ENCODE measurements at places on chromosomes 4 and X.

- DNase-seq, result no peak
Observed at GRCh38 chr4:155974476-155974749, 20.7 kb upstream of the CTSO start.

- no peak for DNase-seq
Observed at GRCh38 chr4:158836002-158836369, 67.2 kb downstream of the FNIP2 start.

GRCh38 chrX:357035-357692 lies 29.5 kb downstream of the PPP2R3B start:
- DNase-seq, result no peak

DNA sequence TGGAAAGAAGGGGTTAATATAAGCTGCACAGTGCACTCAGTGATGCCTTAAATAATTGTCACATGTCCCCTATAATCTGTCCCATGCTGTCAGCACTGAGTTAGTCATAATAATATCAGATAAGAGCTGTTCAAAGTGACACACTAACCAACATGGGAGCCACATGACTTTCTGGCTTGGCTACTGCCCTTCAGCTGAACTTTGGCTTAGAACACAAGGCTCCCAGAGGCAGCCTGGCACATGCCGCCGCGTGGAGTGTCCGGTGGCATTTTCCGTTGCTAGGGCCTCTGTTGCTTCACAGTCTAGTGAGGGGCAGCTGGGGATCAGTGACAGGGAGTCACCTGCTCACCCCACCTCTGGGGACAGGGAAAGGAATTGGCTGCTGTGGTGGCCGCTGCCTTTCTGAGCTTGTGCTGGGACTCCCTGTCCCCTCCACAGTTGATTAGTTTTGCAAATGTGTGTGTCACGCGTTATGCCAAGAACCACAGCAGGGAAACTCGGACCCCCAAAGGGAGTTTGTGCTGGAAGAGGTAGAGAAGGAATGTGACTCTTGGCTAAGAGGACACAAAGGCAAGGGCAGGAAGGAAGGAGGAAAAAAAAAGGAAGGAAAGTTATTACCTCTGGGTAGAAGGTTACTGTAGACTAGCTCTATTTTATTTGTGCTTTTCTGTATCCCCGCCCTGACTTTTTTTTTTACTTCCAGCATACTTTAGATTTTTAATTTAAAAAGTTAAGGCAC lies 41.1 kb upstream of the PPARGC1A start:
- peak; percentile 20 for DNase-seq

DNA sequence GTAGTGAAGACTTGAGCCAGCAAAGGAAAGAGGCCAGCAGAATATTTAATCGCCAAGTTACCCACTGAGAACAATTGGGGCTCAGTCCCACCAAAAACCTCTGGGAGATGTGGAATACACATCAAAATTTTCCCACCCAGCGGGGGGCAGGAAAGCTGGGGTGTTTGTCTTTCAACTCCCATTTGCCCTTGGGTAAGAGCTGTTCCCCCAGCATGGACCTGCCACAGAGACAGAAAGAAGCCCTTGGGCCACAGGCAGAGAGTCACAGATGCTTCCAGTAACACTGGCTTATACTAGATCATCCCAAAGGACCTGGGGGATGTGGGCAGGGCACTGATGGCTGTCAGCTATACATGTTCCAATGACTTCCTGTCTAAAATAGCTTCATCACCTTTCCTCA lies 18.9 kb upstream of the FBXW7 start:
- DNase-seq, result no peak

GRCh38 chrX:43968359-43968781 lies 4.8 kb downstream of the NDP start:
- no peak for DNase-seq

GRCh38 chrX:120732461-120732860 lies 102.6 kb upstream of the C1GALT1C1 start:
- DNase-seq, result no peak

- no peak for DNase-seq
Observed at GRCh38 chr4:43903456-43903855, 545.2 kb downstream of the KCTD8 start.

DNA sequence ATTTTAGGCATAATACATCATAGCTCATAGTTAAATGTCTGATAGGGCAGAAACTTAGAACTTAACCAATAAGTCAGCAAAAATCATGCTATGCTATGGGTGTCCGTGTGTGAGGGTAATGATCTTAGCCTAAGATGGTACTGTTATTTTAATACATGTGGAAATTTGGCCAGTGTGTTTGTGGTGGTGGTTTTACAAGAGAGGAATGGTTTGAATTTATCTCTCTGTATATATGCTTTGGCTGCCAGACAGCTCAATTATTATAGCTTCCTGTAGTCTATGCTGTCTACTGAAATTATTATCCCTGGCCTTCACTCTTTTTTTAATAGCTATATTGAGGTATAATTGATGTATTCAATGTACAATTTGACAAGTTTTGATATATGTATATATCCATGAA lies 21.3 kb downstream of the ZNF330 start:
- no peak for DNase-seq

GRCh38 chrX:85037114-85037513 lies 33.4 kb downstream of the APOOL start:
- no peak for DNase-seq

- no peak for DNase-seq
Observed at GRCh38 chr4:113564493-113564892, 197.0 kb downstream of the CAMK2D start.

GRCh38 chrX:152573866-152574265 lies 63.8 kb upstream of the GABRQ start:
- no peak for DNase-seq

DNA sequence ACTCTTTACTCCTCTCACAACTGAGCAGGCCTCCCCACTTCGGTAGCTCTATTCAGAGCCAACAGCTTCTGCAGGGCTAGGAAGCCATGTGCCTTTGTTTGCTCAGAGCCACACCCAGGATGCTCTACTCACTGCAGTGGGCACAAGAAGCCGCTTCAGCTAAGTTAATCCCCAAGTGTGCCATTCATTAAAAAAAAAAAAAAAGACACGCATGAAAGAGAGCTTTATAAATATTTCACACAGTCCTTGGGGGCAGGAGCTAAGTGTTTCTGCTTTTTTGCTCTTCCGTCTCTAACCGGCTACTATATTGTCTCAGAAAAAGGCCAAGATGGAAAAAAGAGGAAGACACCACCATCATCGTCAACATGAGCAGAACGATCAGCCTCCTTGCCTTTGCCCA lies 8.1 kb downstream of the CRMP1 start:
- no peak for DNase-seq

DNA sequence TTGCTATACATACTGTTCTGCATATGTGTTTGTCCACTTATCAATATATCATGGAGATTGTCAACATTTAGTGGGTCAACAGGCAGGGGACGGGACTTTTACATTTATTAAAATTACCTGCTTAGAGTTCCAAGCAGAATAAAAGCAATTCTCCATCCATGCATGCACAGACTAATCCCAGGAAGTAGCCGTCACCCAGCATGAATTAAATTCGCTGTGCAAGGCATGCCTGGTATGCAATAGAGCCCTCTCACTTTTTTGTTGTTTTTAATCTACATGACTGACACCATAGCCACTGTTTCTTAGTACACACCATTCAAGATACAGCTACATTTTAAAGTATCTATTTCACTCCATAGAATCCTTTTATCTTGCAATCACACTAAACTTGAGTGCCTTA lies 108.9 kb downstream of the USP46 start:
- DNase-seq, result no peak

- DNase-seq, result no peak
Observed at GRCh38 chrX:21004835-21005234, 369.4 kb upstream of the CNKSR2 start.

DNA sequence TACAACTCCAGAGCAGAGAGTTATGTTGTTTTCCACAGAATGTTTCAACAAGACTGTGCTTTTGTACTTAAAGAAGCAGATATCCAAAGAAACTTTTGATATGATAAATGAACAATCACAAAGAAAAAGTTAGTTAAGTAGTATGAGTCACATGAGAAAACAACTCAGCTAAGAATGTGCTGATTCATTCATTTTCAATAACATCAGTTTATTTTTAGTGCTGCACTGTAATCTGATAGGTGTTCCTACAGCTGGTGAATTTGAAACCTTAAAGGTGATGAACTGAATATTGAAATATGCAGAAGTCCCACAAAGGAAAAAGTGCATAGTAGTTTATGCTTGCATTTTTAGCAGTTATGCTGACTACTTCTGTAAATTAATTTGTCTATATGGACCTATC lies 180.3 kb upstream of the TENM3 start:
- no peak for DNase-seq

DNA sequence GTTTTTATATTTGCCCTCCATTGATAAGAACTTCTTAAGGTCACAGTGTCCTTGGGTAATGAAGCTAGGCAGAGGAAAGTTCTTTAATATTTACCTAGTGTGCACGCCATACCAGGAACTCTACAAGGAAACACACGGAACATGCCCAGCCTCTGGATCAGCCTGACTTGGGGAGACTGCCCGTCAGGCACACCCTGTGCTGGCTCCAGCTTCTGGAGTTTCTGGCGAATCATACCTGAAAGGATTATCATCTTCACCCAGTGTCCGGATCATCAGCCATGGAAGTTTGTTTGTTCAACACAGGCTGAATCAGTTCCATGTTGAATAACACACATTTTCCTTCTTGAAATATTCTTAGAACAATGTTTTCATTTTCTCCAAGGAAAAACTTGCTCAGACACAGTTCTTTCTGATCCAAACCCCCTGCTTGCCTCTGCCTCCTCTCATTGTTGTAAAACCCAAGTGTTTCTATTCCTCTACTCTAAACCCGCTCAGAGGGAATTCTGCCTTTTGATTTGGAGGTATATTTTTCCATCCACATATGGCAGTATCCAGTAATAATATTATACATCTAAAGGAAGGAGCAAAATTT lies 176.7 kb downstream of the SHROOM3 start:
- DNase-seq, result no peak

DNA sequence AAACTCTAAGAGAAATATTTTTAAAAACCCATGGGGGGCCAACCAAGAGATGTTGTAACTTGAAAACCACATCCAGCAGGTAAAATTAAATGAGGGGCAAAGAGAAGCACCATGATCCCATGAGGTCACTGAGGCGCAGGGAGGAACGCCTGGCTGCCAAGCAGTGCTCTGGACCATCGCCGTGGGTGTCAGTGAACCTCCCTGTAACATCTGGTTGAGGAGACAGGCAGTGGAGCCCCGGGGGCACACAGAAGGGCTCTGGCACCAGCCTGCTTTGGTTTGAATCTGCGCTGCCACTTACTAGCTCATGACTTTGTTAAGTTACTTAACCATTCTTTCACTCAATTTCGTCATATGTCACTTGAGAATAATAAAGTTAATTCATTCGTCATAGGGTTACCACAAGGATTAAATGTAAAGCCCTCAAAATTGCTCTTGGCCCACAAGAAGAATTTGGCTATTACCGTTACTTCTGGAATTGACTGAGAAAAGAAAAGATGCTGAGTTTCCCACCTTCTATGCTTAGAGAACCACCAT lies 41.6 kb upstream of the SLC25A4 start:
- no peak for DNase-seq

DNA sequence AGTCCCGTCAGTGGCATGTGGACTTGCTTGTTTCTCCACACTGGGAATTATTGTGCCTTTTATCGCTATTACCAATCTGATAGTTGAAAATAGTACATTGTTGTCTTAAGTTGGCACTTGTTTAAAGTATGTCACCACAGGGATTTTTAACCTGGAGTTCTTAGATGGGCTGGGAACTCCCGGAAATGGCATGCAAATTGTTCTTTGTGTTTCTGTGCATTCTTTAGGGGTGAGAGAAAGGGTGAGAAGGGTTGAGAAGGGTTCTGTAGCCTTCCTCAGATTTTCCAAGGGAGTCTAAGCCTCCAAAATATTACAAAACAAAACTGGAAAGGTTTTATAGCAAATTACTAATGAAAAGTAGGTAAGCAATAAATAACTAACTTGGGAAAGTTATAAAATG lies 176.9 kb downstream of the ZIC3 start:
- no peak for DNase-seq

GRCh38 chr4:111143510-111143909 lies 520.6 kb upstream of the PITX2 start:
- DNase-seq, result no peak

All from head of caudate nucleus (tissue), 42 donors.